ENCODE measurements at places on chromosomes 13 and 19.

- no peak for DNase-seq
These were observed 96.6 kb downstream of the ELF1 start for GRCh38 chr13:40922437-40923040.

GRCh38 chr13:95948656-95949055 is 104.5 kb downstream of the UGGT2 start:
- DNase-seq, result peak; percentile 30

DNA sequence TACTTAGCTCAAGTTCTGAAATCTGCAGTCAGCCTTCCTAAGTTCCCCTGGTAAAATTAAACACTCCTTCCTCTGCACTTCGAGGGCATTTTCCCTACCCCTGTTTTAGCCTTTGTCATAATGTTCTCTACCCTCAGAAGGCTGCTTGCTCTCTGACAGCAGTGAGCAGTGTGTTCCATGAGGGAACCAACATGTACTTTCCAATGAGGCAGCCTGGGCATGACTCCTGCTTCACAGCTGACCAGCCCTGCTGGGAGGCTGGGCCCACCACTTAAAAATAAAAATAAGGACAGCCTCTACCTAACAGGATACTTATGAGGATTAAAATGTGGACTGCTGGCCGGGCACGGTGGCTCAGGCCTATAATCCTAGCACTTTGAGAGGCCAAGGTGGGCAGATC is 26.4 kb downstream of the RUBCNL start:
- no peak for DNase-seq

DNA sequence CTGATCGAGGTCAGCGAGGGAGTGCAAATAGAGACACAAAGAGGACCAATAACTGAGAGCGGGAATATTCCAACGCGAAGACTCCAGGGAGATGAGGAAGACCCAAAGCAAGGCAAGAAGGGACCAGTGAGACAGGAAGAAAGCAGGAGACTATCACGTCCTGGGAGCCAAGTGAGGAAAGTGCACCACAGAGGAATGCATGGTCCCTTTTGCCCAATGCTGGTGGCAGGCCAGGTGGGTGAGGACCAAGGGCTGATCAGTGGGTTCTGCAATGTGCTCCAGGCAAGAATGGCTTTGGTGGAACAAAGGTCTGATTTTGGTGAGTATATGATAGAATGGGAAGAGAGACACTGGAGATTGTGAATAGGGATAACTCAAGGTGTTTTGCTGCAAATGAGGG is 25.4 kb downstream of the CHST8 start:
- no peak for DNase-seq

DNA sequence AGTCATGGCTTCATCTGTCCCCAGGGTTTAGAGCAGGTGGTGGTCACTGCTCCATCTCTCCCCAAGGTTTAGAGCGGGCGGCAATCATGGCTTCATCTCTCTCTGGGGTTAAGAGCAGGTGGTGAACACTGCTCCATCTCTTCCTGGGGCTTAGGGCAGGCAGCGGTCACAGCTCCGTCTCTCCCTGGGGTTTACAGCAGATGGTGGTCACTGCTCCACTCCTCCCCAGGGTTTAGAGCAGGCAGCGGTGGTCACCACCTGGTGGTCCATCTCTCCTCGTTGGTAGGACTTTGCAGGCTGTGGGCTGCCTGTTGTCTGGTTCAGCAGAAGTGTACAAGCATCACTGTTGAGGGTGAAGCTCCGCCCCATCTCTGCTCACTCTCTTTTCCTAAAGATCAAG is 52.8 kb upstream of the ARHGEF7 start:
- DNase-seq, result no peak
